Pons (tissue), 1 donor: ENCODE measurements at places on chromosomes 11 and 22.

GRCh38 chr11:64115531-64116522 is 50.1 kb downstream of the MACROD1 start:
- DNase-seq = no peak

DNA sequence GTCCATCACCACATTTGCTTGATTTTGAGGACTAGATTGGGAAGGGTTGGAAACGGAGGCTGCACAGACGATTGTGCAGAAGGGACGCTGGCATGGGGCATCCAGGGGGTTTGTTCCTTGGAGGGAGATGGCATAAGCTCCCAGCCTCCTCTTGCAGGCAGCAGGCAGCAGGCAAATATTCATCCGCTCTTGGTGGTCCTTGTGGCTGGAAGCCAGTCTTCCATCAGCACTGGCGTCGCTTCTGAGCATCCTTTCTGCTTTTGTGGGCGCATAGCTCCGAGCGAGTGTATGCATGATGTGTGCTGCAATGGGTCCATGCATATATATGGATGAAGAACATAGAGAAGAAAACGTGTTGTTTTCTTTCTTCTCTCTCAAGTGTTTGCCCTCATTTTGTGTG is 166.1 kb upstream of the NTM start:
- DNase-seq = no peak

DNA sequence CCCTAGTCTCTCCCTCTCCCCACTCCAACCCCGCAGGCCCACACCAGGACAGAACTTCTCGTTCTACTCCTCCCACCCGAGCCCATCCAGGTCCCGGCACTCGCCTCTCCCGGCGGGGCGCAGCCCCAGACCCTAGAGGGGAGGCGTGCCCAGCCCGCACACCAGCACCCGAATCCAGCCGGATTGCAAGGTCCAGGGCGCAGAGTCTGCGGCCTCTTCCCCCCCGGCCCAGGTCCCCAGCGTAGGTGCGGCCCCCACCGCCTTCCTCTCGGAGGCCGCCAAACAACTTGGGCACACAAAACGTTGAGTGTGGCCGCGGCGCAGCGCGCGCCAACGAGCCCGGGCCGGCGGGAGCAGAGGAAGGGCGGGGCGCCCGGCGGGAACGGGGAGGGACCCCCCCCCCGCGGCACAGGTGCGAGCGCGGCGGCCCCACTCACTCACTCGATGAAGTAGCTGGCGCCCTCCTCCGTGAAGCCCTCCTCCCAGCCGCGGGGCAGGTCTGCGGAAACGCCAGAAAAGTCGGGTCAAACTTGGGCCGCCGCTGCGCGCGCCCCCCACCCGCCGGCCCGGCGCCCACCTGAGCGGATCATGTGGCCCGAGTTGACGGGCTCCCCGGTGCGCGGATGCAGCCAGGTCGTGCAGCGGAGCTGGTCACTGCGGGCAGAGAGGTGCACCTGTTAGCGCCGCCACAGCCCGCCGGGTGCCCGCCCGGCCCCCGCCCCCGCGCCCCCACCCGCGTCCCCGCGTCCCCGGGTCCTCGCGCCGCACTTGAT is 480 bp downstream of the PLEKHA7 start:
- no peak for DNase-seq

DNA sequence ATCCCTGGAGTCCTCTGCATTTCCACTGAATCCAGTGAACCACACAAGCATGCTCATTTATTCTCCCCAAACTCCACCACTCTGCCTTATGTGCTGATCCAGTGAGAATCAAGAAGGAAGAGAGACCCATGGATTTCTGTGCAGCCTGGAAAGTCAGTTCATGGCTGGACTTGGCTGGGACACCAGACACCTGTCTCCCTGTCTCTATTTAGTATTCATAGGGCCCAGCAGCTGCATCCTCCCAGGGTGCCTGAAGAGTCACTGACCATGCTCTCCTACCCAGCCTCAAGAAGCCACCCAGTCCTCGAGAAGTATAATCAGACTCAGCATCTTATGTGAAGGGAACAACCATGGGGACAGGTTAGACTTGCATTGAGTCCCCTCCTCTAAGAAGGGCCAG is 83.2 kb downstream of the ZNF280B start:
- no peak for DNase-seq

- no peak for DNase-seq
Measured at GRCh38 chr11:57394203-57394965, 3.9 kb upstream of the PRG2 start.

DNA sequence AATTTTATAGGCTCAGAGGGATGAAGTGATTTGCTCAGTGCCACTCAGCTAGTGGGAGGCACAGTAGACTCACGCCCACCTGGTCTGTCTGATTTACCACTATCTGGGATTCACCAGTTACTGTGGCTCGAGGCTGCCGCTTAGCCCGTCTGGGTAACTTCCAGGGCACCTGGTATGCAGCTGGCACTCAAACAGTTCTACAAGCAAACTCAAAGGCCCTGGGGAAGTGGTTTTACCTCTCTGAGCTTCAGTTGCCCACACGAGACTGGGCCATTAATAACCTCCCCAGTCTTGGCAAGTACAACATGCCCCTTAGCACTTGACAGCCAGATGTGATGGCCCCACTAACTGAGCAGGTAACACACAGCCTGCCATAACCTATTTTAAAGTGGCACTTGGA is 2.6 kb downstream of the GDPD5 start:
- no peak for DNase-seq

DNA sequence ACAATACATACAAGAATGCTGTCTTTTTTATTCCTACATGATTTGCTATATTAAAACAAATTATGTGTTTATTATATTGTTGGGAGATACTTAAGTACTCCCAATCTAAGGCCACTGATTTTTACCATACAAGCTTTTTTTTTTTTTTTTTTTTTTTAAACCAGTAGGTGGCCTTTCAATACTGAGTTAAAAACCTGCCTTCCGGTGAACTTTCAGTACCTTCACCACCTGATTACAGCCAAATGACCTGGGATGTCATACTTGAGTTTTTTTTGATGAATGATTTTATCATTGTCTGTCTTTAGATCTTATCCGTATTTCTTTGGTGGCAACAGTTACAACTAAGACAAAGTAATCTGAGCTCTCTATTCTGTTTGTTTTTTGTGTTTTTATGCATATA is 94.0 kb upstream of the FOLH1 start:
- DNase-seq = no peak

GRCh38 chr22:32985899-32986765 is 72.0 kb downstream of the SYN3 start:
- DNase-seq = peak; percentile 84

GRCh38 chr22:21642584-21643448 is 714 bp downstream of the SDF2L1 start:
- DNase-seq = no peak

GRCh38 chr11:31974366-31975136 is 116.3 kb upstream of the RCN1 start:
- DNase-seq = no peak

- DNase-seq = no peak
Measured at GRCh38 chr11:35107861-35108260, 31.1 kb upstream of the CD44 start.

- no peak for DNase-seq
Measured at GRCh38 chr22:37623075-37624016, 14.7 kb downstream of the GGA1 start.

- DNase-seq = no peak
Measured at GRCh38 chr22:37485395-37486223, 575 bp downstream of the MFNG start.

GRCh38 chr11:1384199-1384970 is 5.3 kb upstream of the BRSK2 start:
- DNase-seq = no peak

- no peak for DNase-seq
Measured at GRCh38 chr22:46576556-46577367, 39.3 kb upstream of the CELSR1 start.

GRCh38 chr11:129041611-129042018 is 98.9 kb upstream of the TP53AIP1 start:
- DNase-seq = no peak

DNA sequence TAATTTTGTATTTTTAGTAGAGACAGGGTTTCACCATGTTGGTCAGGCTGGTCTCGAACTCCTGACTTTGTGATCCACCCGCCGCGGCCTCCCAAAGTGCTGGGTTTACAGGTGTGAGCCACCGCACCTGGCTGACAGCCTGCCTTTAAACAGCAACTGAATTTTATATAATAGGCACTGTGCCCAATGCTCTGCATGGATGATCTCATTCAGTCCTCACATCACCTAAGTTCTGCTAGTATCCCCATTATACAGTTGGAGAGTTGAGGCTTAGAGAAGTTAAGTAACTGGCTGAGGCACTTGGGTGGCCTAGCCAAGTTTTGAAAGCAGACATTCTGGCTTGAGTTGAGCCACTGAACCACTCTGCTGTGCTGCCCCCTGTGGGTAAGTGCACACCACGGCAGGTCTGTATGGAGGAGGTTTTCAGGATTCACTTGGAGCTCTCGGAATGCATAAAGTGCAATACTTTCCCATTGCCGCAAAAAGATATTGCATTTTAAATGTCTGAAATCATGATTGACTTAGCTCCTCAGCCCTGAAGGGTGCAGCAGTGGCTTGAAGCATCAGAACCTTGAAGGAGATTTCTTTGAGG is 112.4 kb downstream of the LDLRAD3 start:
- DNase-seq = no peak

DNA sequence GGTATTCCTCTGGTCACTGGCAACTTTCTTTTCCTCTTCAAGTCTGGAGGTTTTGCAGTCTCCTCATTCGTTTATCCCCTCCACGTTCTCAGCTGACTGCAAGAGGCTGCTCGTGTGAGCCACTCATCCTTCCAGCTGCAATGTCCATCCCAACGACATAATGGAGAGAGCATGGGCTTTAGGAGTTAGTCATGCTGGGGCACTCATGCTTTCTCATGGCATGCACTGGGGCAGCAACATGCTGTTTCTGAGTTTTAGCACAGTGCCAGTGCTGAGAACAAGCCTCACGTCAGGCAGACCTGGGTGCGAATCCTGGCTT is 7.1 kb downstream of the DCPS start:
- DNase-seq = no peak

GRCh38 chr22:23401910-23402274 is 178.2 kb downstream of the IGLL1 start:
- no peak for DNase-seq

DNA sequence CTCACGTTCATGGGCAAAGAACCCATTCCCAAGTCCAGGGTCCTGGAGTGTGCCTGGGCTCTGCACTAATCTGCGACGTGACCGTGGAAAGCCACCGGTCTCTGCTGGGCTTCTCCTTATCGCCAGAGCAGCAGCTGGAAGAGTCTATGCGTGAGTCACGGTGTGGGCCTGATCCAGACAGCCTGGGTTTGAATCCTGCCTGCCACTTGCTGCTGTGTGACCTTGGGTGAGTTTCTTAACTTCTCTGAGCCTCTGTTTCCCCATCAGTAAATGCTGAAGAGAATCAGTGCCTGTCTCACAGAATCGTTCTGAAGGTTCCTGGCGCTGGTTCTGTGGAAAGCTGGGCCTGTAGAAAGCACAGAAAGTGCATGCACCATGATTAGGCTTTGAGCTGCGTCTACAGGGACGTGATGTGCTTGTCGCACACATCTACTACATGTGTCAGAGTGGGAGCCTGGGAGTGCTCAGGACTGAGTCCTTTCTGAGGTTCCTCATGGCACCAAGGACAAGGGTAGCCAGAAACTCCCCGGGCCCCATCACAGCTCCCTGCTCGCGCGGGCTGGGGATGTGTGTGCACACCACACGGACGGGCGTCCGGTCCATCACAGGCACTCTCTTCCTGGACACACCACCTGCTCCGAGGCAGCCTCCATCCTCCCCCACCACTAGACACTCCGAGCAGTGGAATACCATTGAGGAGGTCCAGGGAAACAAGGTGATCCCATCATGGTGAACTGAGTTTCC is 20.5 kb upstream of the PDGFB start:
- no peak for DNase-seq

DNA sequence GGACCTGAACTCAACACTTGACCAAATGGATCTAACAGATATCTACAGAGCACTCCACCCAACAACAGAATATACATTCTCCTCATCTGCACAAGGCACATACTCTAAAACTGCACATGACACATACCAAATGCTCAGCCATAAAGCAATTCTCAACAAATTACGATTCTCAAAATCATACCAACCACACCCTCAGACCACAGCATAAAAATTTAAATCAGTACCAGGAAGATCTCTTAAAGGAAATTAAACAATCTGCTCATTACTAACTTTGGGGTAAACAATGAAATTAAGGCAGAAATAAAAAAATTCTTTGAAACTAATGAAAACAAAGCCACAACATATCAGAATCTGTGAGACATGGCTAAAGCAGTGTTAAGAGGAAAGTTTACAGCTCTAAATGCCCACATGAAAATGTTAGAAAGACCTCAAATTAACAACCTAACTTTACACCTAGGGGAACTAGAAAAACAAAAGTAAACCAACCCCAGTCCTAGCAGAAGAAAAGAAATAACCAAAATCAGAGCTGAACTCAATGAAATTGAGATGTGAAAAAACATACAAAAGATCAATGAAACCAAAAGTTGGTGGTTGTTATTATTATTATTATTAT is 37.2 kb downstream of the TMEM123 start:
- no peak for DNase-seq

DNA sequence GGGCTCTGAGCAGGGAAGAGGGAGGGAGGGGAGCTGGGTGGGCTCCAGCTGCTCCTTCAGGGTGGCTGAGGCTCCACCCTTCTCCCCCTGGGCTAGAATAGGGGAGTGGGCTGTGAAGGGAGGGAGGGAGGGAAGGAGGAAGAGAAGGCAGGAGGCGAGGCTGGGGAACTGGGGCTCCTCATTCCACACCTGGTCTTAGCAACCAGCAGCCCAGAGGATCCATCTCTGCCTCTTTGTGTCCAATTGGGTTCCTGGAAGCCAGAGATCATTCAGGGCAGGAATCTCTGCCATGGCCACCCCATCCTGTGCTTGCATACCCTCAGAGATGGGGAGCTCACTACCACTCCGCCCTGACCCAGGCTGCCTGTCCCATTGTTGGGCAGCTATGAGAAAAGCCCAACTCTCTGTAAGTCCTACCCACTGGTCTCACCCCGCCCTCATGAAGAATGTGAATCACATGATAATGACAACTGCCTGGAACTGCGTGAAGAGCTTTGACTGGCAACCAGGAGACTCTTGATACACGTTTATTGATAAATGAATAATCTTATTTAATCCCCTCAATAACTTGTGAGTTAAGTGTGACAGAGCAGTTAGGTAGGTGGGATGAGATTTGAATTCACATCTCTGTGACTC is 7.9 kb downstream of the NCF4 start:
- no peak for DNase-seq

GRCh38 chr11:34899633-34900016 is 16.6 kb downstream of the APIP start:
- no peak for DNase-seq
